Thoracic aorta endothelial cell (primary cell): ENCODE measurements at places on chromosomes 6 and 20. TPM values are rescaled to one million over a fixed set of nuclear protein-coding genes. Genes with fewer than 3 reads are reported as not detected.

CNKSR3 gene
- total RNA-seq: 6.9 and 9.1 TPM in 2 replicates

BPIFB2 gene
- total RNA-seq: not detected in 2 replicates

HTR1E gene
- total RNA-seq: not detected in 2 replicates

FOXQ1 gene
- under 0.01 TPM in 1 of 2 replicates, not detected in the other for total RNA-seq

GRM1 gene
- under 0.01 TPM in 2 replicates for total RNA-seq

NRSN1 gene
- not detected in 2 replicates for total RNA-seq

GSTA1 gene
- not detected in 2 replicates for total RNA-seq

C20orf202 gene
- total RNA-seq: not detected in 2 replicates

EYA4 gene
- total RNA-seq: under 0.01 TPM in 1 of 2 replicates, not detected in the other

JPH2 gene
- total RNA-seq: not detected in 2 replicates

VSTM2L gene
- total RNA-seq: 0.13 TPM in 1 of 2 replicates, not detected in the other

GJA10 gene
- total RNA-seq: not detected in 2 replicates

MGME1 gene
- 16.3 and 17.3 TPM in 2 replicates for total RNA-seq

SRF gene
- total RNA-seq: 22.5 and 28.9 TPM in 2 replicates

AKAP12 gene
- total RNA-seq: 379 and 460 TPM in 2 replicates

BPI gene
- not detected in 2 replicates for total RNA-seq

FAM209B gene
- total RNA-seq: not detected in 2 replicates

OR2H1 gene
- total RNA-seq: not detected in 2 replicates

PRRT1 gene
- 0.14 TPM in 1 of 2 replicates, not detected in the other for total RNA-seq
